ENCODE measurements at places on chromosomes 11 and 22.

DNA sequence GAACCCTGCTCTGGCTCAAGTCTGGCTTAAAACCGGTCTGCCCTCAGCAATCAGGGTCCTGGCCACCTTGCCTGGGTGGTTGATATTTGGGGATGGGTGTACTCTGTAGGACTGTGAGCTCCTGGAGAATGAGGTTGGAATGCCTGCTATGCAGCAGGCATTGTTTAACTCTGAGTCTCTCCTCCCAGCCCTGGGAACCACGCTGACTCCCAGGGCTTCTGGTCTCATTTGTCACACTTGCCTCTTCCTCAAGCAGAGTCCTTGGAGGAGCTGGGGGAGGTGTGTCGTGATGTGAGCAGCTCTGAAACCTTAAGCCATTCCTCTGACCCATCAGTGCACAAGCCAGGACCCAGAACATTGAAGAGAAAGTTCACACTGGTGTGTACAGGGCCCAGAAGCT is 340.1 kb downstream of the MN1 start:
- peak; percentile 86 for DNase-seq

DNA sequence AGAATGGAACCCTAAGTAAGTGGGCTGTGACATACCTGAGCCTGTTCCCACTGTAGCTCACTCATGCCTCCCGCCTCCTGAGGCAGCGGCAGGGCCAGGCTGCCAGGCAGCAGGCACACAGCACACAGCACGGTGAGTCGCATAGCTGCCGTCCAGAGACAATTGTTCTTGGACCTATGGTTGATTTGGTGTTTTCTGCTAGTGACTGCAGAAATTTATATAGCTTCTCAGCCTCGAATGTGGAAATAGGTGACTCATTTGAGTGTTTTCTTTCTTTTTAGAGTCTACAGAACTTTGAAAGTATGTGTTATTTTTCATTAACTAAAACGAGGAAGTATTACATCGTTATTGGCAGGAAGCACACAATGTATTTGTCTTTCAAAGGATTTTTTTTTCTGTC is at the start of gene MMP7:
MMP7 (minus strand) TSS at position 190 of the 400 bp plus-strand sequence; CDS start at position 143, 47 bp downstream.
- peak; percentile 26 for DNase-seq

- peak; percentile 6 for DNase-seq
These were observed 74.6 kb downstream of the AASDHPPT start for GRCh38 chr11:106152013-106152412.

DNA sequence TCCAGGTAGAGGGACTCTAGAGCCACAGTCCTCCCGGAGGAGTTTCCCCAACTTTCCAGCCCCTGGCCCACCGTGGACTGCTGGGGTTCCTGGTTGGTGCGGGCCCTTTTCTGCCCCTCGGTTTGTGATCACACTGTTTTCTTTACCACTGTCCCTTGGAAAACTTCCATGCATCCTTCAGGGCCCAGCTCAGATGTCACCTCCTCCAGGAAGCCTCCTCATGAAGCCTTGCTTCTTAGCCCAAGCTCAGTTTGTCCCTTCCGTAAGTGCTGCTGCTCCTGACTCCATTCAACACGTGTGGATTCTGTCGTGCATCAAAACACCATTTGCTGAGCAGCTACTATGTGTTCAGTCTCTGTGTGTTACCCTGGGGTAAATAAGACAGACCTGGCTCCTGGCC is 15.9 kb upstream of the TPCN2 start:
- DNase-seq = no peak

- no peak for DNase-seq
These were observed 20.1 kb upstream of the NECTIN1 start for GRCh38 chr11:119749006-119749565.

DNA sequence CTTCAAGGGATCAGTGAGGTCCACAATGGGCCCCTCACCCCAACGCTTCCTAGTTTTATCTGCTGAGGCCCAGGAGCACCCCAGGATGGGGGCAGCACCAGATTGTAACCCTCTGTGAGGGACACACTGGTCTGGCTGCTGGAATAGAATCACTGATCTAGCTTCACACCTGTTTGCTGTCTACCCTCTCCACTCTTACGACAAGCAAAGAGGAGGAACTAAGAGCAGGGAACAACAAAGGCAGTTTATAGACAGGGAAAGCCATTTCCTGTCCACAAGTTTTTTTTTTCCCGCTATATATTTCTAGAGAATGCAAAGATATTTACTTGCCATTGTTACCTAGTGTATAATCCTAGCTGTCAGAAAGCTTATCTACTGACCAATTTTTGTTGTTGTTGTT is 61.0 kb upstream of the CRTAM start:
- no peak for DNase-seq

GRCh38 chr11:60813324-60813723 is 28.2 kb downstream of the MS4A10 start:
- DNase-seq = no peak

GRCh38 chr11:65059959-65060824 is 1.8 kb upstream of the NAALADL1 start:
- DNase-seq = no peak

- no peak for DNase-seq
These were observed 3.7 kb upstream of the FGF3 start for GRCh38 chr11:69822676-69823494.

- no peak for DNase-seq
These were observed 1.7 kb downstream of the CTSD start for GRCh38 chr11:1761857-1762536.

- DNase-seq = no peak
These were observed 5.3 kb downstream of the PICALM start for GRCh38 chr11:86063536-86063935.

DNA sequence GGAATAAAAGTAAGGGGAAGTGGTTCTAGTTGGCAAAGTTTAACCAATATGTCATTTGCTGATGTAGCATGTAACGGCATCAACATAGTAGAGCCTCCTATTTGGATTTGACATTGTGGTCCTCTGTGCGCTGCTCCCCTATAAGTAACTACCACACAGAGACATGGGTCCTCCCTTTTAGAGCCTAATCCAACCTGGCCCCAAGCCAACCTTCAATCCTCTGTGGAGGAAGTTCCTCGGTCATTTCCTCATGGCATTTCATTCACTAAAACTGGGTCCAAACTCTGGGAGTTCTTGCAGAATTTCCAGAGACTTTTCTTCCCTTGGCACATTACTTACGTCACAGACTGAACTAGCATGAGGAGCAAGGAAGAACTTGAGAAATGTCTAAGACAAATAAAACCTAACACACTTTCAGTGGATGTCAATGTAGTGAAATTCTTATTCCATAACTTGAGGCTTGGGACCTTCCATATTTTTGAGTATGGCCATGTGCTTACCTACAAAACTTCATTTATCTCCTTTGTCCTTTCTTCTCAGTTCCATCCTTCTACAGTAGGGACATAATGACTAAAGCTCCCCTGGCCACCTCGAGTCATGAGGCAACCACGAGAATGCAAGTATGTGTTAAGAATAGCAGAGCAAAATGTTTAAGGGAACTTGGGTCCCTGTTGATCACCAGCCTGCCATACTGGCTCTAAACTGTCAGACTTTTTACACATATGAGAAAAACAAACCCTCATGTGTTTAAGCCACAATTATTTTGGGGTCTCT is 34.7 kb downstream of the MMP20 start:
- no peak for DNase-seq

GRCh38 chr11:120326845-120327281 is 1.8 kb downstream of the TLCD5 start:
- peak; percentile 77 for DNase-seq

- no peak for DNase-seq
These were observed 57.0 kb downstream of the SOX6 start for GRCh38 chr11:16299390-16299789.

DNA sequence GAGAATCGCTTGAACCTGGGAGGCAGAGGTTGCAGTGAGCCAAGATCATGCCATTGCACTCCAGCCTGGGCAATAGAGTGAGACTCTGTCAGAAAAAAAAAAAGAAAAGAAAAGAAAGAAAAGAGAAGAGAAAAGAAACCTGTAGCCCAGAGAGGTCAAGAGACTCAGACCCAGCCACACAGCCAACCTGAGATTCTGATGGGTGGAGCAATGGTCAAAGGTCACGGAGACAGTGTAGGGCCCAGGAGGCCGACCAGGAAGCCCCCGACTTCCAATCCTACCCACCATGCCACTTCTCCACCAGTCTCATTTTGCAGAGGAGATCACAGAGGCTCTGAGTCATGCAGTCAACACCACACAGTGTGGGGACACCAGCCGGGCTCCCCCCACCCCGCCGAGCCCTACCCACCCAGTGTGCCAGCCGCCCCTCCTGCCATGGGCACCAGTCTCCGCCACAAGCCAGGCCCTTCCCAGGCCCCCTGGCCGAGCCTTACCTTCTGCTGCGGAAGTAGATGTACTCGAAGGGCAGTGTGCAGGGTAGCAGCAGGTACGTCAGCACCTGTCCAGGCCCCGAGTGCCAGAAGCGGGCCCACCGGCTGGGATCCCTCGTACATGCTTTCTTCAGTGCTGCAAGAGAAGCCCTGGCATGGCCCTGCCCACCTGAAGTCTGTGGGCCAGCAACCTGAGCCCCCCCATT is 7.9 kb downstream of the PNPLA5 start:
- no peak for DNase-seq

DNA sequence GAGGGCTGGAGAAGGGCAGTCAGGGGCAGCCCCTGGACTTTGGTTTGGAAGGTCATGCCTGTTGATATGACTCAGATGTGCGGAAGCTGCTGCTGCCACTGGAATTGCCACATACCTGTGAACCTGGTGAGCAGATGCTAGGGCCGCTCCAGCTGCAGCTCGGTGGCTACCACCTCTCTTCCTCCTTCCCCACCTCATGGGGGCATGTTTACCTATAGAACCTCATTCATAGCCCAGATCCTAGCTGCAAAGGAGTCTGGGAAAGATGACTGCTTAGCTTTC is 17.5 kb upstream of the TSPAN18 start:
- no peak for DNase-seq

GRCh38 chr11:50182486-50182885 is 149.8 kb downstream of the OR4C45 start:
- no peak for DNase-seq

GRCh38 chr11:112162761-112163546 is 940 bp downstream of the IL18 start:
- no peak for DNase-seq

DNA sequence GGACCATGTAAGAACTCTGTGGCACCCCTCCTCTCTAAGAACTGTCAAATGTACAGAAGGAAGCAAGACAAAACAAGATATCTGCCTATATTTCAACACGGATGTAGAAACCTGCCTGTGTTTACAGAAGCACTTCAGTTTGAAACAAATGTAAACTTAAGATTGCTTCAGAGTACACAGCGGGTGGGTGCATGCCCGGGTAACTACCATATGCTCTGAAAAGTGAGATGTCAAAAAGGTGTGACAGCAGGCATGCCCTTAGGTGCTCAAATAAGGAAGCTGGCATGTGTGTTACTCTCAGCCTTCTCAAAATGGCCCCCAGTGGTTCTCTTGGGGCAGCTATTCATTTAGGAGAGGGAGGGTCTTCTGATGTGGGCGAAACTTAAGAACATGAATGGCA is 5.2 kb downstream of the ACP2 start:
- DNase-seq = no peak

DNA sequence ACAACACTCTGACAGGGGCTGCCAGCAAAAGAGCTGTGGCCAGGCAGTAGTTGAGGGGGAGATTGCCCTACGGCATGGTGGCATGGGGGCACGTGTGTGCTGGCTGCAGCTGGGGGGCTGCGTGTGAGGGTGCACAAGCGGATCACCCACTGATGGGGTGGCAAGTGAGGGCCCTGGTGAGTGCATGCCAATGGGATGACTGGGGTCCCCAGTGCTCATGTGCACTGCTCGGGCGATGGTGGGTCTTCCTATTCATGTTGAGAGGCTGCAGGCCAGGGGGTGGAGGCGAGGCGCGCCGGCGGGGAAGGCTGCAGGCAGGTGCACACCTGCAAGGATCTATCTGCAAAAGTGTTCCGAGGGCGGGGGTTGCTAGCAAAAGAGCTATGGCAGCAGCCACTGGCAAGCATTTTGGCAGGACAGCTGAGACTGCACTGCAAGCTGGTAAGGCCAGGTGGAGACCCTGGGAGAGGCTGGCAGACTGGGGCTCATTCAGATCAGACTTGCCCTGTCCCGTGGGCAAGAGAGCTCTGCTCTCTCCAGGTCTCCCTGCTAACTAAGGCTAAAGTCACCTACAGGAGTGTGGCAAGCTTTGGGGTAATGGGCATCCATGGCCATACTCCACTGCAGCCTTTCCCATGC is 12.0 kb downstream of the OR51I2 start:
- DNase-seq = no peak

DNA sequence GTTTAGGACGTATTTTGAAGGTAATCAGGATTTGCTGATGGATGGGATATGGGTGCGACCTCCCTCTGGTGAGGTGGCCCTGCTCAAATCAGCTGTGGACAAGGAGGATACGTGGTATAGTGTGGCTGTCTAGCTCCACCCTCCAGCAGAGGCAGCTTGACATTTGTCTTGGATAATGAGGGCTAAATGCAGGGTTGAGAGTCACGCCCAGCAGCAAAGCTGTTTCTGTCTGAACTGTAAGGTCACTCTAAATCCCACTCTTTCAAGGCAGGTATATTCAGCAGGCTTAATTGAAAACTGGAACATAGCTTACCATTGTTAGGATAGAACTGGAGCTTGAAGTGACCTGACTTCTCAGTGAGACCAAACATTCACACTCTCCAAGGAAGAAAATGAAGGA is 98.7 kb downstream of the SWAP70 start:
- DNase-seq = no peak

GRCh38 chr11:27319072-27319471 is 43.9 kb downstream of the CCDC34 start:
- DNase-seq = peak; percentile 75

- DNase-seq = peak; percentile 56
These were observed 946.0 kb downstream of the FAM181B start for GRCh38 chr11:81787584-81788049.

- no peak for DNase-seq
These were observed 24.4 kb downstream of the QSER1 start for GRCh38 chr11:32916994-32917393.

- no peak for DNase-seq
These were observed 3.3 kb upstream of the MMP10 start for GRCh38 chr11:102783720-102784119.

DNA sequence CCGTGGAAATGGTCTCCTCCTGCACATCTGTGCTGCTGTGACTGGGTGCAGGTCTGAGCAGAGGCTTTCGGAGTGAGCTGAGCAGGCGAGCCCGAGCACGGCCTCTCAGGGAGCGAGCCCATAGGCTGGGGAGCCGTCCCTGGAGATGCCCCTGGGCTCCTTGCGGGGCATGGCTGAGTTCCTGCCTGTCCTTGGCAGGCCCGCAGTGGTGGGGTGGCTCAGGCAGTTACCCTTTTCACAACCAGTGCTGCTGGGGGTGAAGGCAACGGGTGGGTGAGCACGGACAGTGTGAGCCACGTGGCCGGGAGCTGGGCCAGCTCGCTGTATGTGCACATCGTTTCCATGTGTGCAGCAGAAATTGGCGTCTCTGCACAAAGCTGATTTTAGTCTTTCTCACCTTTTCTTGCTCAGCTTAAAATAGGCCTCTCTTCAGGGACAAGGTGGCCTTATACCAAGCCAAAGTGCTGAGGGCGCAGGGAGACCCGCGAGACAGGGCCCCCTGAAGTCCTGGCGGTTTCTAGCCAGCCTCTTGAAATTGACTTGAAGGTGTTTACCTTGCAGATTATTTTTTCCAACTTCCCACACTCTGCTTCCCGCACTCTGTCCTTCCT is at the start of gene TP53AIP1:
TP53AIP1 (minus strand) TSS at position 55 of the 611 bp plus-strand sequence. CDS start 5,053 bp downstream, outside the sequence.
- DNase-seq = no peak
